ENCODE measurements at places on chromosomes 5 and 9. TPM values are rescaled to one million over a fixed set of nuclear protein-coding genes. Genes with fewer than 3 reads are reported as not detected.

Gene PCDH1
- 0.08 TPM for polyA plus RNA-seq

- DNase-seq = no peak
Measured at GRCh38 chr5:169805937-169806700, 169.0 kb downstream of the DOCK2 start.

DNA sequence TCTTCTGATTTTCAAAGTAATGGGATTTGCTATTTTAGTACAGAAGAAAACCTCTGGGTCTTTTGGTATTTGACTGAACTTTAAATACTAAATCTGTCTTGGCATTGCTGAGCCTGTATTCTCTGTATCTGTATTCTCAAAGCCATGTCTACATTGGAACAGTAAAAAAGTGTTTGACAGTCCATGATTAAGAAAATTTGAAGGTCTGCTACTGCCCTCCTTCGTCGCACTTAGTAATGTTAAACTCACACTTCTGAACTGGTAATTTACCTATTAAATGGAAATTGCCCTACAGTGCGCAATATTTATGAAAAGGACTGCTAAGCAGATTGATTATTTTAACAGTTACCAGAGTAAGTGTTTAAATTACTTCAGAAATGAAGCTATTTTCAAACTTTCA is 165.7 kb upstream of the SMC2 start:
- no peak for DNase-seq

DNA sequence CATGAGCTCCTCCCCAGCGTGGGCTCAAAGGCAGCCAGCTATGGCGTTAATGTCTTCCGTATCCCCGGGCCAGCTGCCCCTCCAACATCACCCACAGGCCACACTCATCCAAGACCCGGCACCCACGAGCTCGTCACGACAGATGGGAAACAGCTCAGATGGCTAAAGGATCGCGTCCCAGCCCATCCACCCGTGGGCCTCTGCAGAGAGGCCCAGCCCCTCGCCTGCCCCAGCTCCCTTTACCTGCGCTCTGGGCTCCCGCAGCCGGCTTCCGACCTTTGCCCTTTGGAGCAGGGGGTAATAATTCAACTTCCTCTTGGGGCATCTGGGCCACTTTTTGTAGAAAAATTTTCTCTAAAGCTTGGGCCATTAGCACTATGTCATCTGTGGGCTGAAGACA is 16.5 kb downstream of the BRD3 start:
- no peak for DNase-seq

DNA sequence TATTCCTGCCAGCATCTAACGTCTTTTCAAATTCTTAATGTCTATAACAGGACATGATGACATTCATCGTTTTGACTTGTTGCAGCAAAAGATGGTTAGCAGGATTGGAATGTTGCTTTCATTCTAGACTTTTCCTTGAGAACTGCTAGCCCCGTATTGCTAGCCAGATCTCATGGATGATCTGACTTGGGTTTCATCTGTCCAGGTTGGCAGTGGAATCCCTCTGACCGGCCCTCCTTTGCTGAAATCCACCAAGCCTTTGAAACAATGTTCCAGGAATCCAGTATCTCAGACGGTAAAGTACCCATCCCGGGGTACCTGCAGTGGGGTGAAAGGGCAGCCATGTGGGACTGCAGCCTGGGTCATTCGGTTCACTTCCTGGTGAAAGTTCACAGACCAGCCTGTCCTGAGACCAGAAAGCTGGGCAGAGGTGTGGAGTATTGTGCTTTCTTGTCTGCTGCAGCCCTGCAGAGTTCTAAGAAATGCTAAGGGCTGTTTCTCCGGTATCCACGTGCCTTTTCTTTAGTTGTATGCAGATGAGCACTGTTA is 16.7 kb downstream of the QRFP start:
- no peak for DNase-seq

GRCh38 chr9:17191082-17191481 is 56.2 kb downstream of the CNTLN start:
- DNase-seq = no peak

GRCh38 chr5:31464081-31464480 is 67.8 kb downstream of the DROSHA start:
- no peak for DNase-seq

GRCh38 chr5:159539678-159540077 is 209.4 kb upstream of the IL12B start:
- DNase-seq = no peak

DNA sequence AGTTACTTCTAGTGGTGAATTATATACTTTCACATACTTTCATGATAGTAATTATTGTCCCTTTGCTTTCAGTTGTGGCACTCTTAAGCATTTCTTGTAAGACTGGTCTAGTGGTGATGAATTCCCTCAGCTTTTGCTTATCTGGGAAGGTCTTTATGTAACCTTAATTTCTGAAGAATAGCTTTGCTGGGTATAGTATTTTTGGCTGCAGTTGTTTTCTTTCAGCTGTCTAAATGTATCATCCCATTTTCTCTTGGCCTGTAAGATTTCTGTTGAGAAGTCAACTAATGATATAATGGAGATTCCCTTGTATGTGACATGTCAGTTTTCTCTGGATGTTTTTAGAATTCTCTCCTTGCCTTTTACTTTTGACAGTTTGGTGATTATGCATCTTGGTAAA is 41.0 kb downstream of the TMEM38B start:
- no peak for DNase-seq

DNA sequence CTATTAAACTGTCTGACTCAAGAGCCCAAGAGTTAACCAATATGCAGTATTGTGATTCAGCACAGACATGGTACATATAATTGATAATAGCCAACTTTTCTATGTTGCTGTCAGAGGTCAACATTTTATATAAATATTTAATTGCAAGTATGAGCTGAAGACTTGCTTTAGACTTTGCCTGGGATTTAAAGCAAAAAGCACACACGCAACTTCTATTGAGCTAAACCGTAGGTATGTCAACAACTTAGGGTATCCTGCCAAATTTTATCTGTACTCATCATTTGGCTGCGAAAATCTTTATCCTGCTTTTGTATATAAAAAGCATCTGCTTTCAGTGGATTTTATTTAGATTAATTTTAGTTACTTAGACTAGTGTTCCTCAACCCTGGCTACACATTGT is 27.4 kb downstream of the UHRF2 start:
- no peak for DNase-seq

Gene COL15A1
- polyA plus RNA-seq = 0.84 TPM

GRCh38 chr5:151895660-151896030 is 29.0 kb downstream of the GLRA1 start:
- no peak for DNase-seq

Gene TMEM215
- polyA plus RNA-seq = not detected

Gene FGFR4
- 4.4 TPM for polyA plus RNA-seq

DNA sequence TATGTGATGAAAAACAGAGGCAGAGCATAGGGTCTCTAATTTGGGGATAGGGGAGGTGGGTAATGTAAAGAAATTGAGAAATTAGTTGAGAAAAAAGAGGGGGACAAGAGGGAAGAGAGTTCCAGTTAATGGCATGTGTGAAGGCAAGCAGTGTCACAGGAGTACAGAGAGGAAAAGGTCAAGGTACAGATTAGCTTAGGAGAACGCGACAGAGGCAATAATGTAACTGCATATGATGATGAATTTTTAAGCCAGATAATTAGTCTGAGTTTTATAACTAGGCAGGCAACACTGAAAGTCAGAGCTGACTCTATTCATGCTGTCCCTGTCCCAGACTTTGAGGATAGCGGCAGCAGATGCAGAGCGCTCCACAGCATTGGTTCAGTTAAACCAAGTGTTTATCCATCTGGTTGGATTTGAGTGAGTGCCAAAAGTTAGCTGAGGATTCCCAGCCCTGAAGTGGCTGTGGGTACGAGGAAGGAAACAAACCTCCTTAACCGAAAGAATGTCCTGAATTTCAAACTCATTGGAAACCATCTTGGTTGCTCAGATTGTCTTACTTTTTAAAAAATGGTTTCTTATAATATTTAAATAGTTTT is 315.2 kb downstream of the ARHGAP26 start:
- DNase-seq = no peak

DNA sequence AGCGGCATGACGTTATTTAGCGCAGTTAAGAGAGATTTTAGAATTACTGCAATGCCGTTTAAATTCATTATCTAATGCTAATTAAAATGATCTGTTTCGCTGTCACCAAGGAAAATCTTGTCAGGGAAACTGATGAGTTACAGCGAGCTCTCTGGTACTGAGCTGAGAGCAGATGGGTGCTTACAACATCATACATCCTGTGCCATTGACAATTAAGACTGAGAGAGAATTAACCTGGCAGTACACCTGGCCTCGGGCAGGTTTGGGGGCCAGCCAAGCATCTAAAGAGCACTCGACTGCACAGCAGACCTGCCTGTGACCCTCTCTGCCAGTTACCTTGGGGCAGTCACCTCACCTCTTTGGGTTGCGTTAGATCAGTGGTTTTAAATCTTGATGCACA is 55.0 kb downstream of the PUM3 start:
- no peak for DNase-seq

Measured in SK-N-SH (cell line).